Liver (tissue), 10 donors: ENCODE measurements at places on chromosomes 2 and 18. TPM values are rescaled to one million over a fixed set of nuclear protein-coding genes. Genes with fewer than 3 reads are reported as not detected.

GLI2 gene
- 0.04 TPM for polyA plus RNA-seq

DNA sequence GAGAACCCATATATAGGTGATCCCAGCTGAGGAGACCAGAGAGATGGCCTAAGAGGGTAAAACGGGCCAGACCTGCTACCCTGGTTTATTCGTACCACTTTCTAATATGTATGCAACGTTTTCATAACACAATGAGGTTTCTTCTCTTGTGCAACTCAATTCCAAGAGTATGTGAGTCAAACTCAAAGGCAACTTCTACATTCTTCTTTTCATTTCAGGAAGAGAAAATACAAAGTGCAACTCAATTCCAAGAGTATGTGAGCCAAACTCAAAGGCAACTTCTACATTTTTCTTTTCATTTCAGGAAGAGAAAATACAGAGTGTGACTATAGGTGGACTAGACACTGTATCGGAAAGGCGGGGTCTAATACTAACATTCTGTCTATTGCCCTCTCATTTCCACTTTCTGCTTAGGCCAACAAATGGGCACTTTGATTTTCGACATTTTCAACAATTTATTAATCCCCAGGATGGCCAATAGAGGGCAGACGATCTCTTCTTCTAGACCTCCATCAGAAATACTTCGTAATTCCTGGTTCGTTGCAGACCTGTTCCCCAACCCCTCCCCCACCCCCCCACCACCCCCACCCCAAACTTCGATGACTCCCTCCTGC is 3.7 kb upstream of the CRIM1 start:
- no peak for DNase-seq

GRCh38 chr18:45398448-45398847 is 216.8 kb upstream of the SLC14A2 start:
- DNase-seq, result no peak

DNA sequence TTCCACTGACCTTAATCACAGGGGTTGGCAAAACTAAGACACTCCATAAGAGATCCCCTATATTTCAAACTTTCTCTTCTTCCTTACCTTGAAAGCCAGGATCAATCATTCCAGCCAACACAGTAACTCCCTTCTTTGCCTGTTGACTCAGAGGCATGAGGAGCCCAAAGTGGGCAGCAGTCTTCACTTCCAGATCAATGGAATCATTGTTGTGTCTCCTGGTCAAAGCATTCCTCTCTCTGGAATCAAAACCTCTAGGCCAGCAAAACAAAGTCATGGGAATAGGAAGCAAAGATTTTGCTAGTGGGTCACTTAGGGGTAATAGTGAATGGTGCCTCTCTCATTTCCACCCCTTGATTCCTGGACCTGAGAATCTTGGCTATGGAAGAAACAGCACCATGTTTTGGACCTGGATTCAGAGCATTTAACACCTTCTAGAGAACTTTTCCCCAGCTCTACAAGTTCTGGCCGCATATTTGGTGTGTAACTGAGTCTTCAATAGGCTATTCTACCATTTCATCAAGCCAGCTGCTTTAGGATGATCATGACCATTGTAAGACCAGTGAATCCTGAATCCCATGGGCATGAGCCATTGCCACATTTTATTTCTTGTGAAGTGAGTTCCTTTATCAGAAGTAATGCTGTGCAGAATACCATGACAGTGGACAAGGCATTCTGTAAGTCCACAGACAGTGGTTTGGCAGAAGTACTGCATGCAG is 65.7 kb upstream of the SERPINE2 start:
- DNase-seq, result no peak

- DNase-seq, result peak; percentile 48
Observed at GRCh38 chr2:108288534-108289106, at the start of gene SULT1C2. TSS of gene SULT1C2 (plus strand) at chr2:108288895. CDS start at chr2:108293668, 4,773 bp downstream.

GRCh38 chr2:174074831-174075230 is 109.7 kb upstream of the SP3 start:
- DNase-seq, result peak; percentile 79

CCDC74A gene
- 0.37 TPM for polyA plus RNA-seq

- no peak for DNase-seq
Observed at GRCh38 chr18:11767935-11768334, 78.9 kb downstream of the GNAL start.

DNA sequence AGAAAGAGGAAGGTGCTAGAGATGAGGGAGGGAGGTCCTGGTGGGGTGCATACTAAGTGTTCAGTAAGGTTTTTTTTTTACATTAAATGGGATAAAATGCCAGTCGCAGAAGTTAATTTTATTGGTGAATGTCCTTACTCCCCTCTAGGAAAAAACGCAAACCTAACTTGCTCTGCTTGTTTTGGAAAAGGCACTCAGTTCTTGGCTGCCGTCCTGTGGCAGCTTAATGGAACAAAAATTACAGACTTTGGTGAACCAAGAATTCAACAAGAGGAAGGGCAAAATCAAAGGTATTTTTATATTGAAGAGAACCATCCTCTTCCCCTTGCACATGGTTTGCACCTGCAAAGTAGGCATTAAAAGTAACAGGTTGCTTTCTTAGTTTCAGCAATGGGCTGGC is 12.7 kb upstream of the IL18R1 start:
- DNase-seq, result no peak

- no peak for DNase-seq
Observed at GRCh38 chr2:155054712-155055111, 356.2 kb downstream of the KCNJ3 start.

TIMM21 gene
- polyA plus RNA-seq, result 22.0 TPM

- DNase-seq, result no peak
Observed at GRCh38 chr18:63365876-63366212, 1.2 kb downstream of the KDSR start.

DNA sequence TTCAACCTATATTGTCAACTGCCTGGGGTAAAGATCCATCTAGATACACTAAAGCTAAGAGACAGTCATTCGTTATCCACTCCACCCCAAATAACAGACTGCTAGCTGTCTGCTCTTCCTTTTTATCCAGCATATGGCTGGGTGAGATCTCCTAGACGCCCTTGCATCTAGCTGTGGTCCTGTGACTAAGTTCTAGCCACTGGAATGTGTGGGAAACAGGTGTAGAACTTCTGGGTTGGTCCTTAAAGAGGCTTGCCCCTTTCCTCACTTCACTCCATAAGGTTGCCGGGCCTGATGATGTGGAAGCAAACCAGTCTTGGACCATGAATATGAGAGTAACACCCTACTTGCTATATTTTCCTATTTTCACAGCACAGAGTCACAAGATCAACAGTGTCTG is 3.2 kb downstream of the COA5 start:
- no peak for DNase-seq

NAB1 gene
- 5.8 TPM for polyA plus RNA-seq

DNA sequence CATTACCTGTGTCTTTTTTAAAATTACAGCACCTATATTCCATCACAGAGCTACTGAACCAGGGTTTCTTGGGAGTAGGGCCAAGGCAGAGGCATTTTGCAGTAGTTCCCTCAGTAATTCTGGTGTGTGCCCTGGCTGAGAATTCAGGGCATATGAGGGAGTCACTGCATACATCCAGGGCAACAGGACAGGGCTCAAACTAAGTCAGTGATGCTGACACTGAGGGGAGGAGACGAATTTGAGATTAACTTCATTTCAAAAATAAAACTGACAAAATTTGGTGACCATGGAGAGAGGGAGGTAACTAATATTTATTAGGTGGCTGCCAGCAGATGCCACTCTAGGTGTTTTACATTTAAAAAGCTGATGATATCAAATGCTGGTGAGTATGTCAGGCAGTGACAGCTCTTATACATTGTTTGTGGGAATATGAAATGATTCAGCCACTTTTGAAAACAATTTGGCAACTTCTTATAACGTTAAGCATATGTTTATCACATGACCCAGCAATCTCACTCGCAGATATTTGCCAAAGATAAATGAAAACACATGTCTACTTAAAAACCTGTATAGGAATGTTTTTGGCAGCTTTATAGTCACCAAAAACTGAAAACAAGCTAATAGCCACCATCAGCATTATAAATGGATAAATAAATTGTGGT is 20.3 kb downstream of the STRADB start:
- DNase-seq, result no peak

GRCh38 chr2:71498261-71498701 is 44.9 kb downstream of the DYSF start:
- DNase-seq, result no peak

IL37 gene
- polyA plus RNA-seq, result not detected

GRCh38 chr2:237711458-237712150 is 84.2 kb downstream of the LRRFIP1 start:
- no peak for DNase-seq

ABCB11 gene
- polyA plus RNA-seq, result 18.3 TPM

DNA sequence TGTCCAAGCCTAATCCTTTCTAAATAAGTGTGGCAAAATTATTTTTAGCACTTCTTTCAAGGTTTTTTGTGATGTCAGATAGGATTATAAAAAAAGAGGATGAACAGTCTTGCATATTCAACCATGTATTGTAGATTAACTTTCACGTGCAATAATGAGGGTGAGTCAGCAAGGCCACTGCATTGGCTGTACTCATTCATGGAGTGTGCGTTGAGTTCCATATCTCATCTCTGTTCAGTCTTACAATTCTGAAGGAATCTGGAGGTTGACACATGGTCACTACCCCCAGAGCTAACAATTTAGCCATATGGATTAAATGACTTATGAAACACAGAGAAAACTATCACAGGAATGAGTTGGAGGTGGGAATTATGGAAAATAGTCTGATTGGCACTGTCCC is 810.5 kb downstream of the SLC4A3 start:
- DNase-seq, result no peak

HDHD2 gene
- polyA plus RNA-seq, result 18.1 TPM
